ENCODE measurements at places on chromosomes 16 and 17.
A peak's percentile ranks its signal among the peaks of the same experiment; 100 is the strongest.

DNA sequence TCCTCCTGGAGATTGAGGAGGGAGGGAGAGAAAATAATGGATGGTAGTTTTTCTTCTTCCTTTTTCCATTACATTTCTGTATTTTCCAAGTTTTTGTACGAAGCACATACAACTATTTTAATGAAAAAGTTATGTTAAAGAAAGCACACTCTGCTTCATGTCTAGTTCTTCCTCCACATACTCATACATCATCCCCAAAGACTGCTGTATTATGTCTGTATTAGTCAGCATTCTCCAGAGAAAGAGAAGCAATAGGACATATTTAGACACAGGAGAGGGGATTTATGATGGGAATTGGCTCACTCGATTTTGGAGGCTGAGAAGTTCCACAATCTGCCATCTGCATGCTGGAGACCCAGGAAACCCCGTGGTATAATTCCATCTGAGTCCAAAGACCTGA is 10.1 kb upstream of the ACSM2A start:
- no peak for DNase-seq

DNA sequence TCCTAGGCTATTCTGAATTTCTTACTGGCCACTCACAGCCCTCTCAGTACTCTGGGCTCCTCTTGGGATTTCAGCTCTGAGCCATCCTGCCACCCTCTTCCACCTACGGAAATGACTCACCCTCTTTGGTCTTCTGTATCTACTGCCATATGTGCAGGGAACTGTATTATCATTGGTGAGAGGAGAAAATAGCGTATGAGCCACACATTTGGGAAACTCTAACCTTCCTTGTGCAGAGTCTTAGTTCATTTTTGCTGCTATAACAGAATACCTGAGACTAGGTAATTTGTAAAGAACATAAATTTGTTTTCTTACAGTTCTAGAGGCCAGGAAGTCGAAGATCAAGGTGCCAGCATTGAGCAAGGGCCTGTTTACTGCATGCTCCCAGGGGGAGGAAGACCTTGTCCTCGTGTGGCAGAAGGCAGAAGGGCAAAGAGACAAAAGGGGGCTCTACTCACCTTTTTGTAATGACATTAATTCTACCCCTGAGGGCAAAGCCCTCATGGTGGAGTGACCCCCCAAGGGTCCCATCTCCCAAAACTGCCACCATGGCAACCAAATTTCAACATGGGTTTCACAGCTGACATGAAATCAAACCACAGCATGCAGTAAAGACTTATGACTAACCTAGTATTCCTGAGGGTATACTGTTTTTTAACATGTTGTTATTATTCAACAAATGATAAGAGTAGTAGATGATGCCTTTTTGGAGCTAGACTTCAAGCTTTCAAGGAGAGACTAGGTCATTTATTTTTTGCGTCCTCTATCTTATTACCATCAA is 191.8 kb downstream of the PRKCA start:
- DNase-seq, result no peak

- peak; percentile 40 for DNase-seq
Observed at GRCh38 chr16:88940862-88941817, 35.9 kb downstream of the CBFA2T3 start.

- peak; percentile 71 for DNase-seq
Observed at GRCh38 chr16:81697616-81698309, 81.3 kb upstream of the PLCG2 start.

Data from NCI-H1092 treated with DMSO at 0.1 percent for 48 hours (cell line).